Right renal cortex interstitium (tissue), 3 donors: ENCODE measurements at places on chromosomes 1 and 21.

GRCh38 chr1:161307230-161307768 lies 2.5 kb downstream of the MPZ start:
- no peak for DNase-seq

GRCh38 chr1:156386949-156387869 lies 18.2 kb downstream of the RHBG start:
- DNase-seq, result no peak

DNA sequence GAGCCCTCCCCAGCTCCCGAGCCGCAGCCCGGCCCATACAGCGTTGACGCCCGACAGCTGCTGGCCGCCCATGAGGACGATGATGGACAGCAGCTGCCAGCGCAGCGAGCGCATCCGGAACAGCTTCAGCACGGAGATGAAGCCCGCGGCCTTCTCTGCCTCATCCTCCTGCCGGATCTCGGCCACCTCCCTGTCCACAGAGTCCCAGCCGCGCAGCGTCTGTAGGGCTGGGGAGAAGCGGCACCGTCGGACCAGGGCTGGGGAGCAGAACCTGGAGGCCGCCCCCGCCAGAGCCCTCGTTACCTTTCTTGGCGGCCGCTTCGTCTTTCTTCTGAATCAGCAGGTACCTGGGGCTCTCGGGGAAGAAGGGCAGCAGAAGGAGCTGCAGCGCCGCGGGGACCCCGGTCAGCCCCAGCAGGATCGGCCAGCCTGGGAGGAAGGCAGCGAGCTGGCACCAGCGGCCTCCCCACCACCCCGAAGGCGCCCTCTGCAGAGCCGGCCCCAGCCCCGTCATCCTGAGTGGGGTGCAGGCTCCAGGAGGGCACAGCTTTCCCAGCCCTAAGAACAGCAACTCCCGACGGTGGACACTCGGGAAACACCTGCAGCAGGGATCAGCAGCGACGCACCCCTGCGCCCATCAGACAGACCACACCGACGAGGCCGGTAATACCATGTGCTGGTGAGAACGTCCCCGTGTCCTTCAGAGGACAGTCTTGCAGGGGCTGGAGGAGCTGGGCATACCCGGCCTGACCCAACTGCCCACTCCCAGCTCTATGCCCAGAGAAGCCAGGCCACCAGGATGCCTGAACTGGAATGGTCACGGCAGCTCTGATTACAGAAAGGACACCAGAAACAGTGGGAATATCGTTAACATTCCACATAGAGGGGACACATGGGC lies 13.8 kb upstream of the SLC2A7 start:
- DNase-seq, result no peak

DNA sequence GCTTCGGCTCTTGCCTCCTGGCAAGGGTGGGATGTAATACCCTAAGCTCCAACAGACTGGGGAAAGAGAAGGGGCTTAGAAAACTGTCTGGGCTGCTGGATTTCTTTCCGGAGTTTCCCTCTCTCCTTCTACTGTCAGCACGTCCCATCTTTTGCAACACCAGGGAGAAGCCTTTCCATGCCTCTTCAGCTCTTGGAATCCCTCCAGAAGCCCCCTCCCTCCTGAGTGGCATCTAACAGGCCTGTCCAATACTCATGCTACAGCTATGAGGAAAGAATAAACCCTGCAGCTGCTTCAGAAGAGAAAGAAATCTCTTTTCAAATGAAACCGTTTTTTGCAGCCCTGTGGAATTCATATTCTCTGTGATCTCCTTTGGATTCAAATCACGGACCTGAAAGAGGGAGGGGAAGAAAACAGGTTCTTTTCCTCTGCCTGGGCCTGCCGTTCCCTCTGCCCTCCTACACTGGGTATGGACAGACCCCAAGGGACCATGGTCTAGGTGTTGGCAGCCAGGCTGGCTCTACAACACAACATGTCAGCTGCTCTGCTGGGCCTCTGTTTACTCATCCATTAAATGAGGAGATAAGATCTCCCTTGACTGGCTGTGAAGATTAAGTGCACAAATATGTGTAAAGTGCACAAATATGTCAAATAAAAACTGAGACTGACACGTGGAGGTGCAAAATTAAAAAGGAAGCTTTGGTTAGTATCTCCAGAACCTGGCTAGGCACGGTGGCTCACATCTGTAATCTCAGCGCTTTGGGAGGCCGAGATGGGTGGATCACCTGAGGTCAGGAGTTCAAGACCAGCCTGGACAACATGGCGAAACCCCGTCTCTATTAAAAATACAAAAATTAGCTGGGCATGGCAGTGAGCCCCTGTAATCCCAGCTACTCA lies 6.0 kb upstream of the CAPN2 start:
- no peak for DNase-seq

- no peak for DNase-seq
Measured at GRCh38 chr1:228983661-228984060, 248.4 kb downstream of the RHOU start.

- DNase-seq, result no peak
Measured at GRCh38 chr1:38114241-38115026, 67.8 kb upstream of the POU3F1 start.

GRCh38 chr1:162175379-162176081 lies 106.0 kb downstream of the NOS1AP start:
- no peak for DNase-seq

- DNase-seq, result no peak
Measured at GRCh38 chr1:5918275-5918649, 74.0 kb downstream of the NPHP4 start.

DNA sequence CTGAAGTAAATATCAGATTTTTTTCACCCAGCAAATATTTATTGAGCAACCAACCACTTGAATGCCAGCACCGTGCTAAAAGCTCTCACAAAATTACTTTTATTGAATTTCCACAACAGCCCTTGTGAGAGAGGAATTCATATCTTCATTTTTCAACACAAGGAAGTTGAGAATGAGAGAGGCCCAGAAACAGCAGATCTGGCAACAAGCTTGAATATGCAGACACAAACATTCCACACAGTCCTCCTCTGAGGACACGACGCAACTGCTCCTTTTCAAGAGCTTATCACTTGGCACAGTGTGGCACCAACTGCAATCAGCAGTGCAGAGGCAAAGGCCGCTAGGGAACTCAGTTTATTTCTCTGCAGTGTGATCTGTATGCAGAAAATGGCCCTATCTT lies 32.2 kb upstream of the IFNAR2 start:
- DNase-seq, result no peak

DNA sequence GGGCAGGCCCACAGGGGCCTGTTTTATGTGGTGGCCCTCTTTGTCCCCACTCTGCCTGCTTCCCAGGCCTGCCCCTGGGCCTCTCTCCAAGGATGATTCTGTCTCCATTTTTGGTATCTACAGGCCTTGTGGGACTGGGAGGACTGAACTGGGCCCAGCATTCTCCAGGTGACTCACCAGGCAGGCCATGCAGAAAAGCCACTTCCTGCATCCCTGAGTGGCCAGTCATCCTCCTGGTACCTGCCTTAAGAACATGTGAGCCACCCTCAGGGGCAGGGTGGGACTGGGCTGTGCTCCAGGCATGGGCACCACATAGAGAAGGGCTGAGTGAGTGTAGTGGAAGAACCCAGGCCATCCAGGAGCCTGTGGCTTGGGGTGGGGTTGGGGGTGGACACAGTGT lies 20.0 kb upstream of the BCAR3 start:
- no peak for DNase-seq

GRCh38 chr1:64280001-64280400 lies 76.6 kb downstream of the UBE2U start:
- DNase-seq, result no peak

GRCh38 chr1:177366091-177366490 lies 195.3 kb downstream of the BRINP2 start:
- no peak for DNase-seq

DNA sequence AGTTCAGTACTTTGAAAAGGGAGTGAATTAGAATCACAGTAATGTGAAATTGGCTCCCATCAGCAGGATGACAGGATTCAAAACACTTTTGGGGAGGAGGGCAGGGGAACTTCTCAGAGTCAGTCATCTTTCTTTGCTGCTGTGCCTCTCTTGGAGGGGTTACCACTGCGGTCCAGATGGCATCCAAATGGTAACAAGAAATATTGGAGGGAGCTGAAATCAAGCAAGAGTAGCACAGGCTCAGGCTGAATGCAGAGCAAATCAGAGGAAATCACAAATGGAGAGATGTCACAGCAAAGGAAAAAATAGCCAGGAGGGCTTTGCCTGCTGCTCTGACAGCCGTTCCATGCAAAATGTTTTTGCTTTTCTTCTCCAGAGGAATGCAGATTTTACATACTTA lies 75.0 kb upstream of the C8B start:
- no peak for DNase-seq

DNA sequence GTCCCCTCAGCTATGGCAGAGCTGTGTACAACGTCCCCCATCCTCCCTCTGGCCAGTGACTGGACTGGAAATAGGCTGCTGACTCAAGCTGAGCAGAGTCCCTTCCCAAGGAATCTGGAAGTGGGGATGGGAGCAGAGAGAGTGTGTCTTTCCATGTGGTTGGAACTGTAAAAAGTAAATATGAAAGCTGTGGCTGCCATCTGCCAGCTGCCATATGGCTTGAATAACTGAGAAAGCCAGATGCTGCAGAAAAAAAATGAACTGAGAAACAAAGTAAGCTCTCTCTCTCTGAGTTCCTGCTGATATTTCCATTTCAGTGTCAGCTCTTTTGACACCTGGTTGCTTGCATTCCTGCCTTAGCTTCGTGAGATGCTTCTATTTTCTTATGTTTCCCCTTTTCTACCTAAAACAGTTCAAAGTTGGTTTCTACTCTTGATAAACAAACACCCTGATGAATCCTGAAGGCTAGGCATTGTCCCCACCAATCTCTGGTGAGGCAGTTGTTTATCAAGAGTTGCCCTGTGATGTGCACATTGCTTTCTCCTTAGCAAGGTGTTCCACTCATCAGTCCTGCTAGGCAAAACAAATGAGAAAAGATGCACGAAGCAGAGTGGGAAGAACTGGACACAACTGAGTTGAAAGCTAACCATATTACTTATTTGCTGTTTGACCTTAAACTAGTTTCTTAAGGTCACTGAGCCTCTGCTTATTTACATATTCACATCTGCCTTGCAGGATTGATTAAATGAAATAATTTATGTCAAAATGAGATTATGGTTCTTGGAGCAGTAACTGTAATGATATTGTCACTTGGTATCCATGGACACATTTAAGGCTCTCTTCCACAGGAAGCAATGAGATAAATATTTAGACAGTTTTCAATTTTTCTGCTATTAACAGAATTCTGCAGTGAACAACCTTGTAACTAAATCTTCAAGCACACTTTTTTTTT lies 16.6 kb upstream of the DR1 start:
- no peak for DNase-seq

DNA sequence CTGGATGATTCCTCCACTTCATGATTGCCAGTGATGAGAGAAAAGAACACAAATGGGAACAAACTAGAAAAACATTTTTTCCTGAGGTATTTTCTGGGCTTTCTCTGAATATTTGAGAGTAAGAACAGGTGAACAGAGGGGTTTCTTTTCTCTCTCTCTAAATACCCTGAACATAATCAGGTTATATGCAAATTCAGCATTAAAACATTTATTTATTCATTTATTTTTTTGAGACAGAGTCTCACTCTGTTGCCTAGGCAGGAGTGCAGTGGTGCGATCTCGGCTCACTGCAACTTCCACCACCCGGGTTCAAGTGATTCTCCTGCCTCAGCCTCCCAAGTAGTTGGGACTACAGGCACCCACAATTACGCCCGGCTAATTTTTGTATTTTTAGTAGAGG lies 5.8 kb upstream of the LEFTY2 start:
- no peak for DNase-seq

GRCh38 chr1:27513528-27513927 lies 23.6 kb upstream of the WASF2 start:
- DNase-seq, result no peak

- no peak for DNase-seq
Measured at GRCh38 chr1:74517599-74518051, 5.2 kb upstream of the LRRC53 start.

- DNase-seq, result no peak
Measured at GRCh38 chr1:226433341-226433720, 25.4 kb upstream of the PARP1 start.

GRCh38 chr1:168365719-168366479 lies 85.2 kb downstream of the TBX19 start:
- DNase-seq, result no peak

- no peak for DNase-seq
Measured at GRCh38 chr1:245541369-245541768, 386.6 kb downstream of the KIF26B start.

DNA sequence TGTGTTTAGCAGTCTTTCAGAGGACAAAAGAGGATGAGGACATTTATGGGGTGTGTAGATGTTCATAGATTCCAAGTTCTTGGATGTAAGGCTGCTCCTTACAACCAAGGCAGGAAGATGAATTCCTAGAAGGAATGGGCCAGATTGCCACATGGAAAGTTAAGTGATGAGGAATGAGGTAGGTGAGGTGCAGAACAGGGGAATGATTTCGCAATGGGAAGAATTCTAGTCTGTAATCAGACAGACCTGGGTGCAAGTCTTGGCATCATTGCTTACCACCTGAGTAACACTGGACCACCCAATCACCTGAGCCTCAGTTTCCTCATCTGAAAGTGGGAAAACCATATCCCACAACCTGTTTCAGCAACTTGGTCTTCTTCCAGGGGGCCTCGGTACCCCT lies 174.9 kb downstream of the IER5 start:
- no peak for DNase-seq

DNA sequence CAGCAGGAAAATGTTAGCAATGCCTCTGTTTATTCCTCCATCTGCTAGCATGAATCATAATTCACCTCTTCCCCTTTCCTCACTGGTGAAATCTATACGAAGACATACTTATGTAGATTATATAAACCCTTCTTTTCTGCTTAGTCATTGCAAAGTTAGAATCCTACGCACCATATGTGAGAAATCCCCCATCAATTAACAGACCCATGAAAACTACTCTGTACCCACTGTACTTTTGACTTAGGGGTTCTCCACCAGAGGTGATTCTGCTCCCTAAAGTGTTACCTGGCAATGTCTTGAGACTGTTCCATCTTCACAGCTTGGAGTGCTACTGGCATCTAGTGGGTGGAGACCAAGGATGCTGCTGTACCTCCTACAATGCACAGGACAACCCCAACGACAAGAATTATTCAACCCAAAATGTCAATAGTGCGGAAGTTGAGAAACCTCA lies 49.6 kb upstream of the KCTD3 start:
- DNase-seq, result no peak

- no peak for DNase-seq
Measured at GRCh38 chr1:203871114-203871880, 9.9 kb downstream of the SNRPE start.

DNA sequence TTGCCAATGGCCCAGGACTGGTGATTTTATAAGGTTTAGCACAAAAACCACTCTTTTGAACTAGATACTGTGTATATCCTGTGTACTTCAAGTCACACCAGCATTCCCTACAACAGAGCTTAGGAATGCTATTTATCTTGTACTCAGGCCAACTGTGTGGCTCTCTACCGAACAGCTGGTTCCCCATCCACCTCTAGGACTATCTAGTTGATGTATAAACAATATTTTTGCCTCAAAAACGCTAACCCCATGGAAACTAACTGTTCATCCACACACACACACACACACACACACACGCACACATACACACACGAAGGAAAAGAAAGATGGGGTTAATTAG lies 28.7 kb upstream of the SLC45A3 start:
- no peak for DNase-seq

GRCh38 chr1:8554956-8555534 lies 237.1 kb downstream of the SLC45A1 start:
- no peak for DNase-seq
